ENCODE measurements at places on chromosomes 6 and 20.

GRCh38 chr6:39923394-39923793, 10.9 kb downstream of the MOCS1 start:
- no peak for DNase-seq

- DNase-seq: no peak
Measured at GRCh38 chr20:47544852-47545251, 43.2 kb downstream of the NCOA3 start.

DNA sequence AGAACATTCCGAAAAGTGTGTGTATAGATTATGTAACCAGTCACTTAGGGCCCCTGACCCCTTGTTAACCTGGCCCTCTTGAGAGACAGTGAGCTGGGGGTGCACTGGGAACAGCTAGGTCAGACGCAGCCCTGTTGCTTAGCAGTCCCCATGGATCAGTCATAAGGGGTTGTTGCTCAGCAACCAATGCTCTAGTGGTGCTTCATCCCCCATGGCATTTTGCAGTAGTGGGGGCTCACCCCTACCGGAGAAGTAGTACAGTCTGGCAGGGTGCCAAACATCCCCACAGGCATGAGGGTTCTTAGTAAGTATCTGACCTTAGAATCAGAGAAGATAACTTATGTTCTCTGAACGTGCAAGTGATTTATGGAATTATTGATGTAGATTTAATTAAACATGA, 12.3 kb downstream of the PKIB start:
- no peak for DNase-seq

DNA sequence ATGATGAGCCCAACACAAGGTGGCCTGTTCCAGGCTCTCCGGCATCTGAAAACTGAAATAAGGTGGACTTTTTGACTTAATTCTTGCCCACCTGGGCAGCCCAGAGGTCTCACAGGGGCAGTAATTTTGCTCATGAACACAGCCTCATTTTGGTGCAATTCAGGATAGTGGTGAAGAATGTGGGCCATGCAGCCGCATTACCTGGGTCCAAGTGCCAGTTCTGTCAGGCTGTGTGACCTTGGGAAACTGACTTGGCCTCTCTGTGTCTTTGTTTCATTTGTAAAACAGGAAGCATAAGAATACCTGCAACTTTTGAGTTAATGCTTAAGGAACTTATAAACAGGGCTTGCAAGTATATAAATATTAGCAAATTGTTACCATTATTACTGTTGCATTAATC, 5.6 kb downstream of the PREX1 start:
- no peak for DNase-seq

DNA sequence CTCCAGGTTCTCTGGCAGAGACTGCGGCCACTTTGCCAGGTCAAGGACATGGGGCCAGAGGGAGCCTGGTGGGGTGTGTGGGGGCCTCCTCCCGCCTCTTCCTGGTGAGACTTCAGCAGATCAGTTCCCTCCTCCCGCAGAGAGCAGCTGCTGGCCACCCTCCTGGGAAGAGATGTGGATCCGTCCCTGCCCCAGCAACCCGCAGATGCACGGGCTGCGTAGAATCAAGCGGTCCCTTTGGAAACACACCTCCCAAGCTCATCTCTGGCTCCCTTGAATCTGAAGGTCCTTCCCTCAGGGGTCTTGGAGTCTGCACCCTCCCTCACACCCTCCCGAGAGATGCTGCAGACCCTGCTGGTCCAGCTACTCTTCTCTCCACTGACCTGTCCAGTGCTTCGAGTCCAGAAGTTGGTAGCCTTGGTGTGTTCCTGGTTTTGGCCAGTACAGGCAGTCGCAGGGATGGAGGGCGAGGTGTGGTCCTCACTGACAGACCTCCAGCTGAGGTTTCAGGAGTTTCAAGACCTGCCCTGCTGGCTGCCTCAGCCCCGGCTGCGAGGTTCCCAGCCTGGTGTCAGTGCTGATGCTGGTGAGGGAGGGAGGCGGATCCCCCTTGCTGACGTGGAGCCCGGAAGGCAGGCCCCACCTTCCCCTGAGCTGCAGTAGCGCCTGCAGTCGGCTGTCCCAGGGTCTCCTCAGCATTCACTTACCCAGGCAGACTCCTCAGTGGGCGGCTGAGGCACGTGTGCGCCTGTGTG, at the start of gene NPBWR2:
TSS of gene NPBWR2 (minus strand) at position 585 of the 755 bp plus-strand sequence. CDS start 734 bp downstream, outside the sequence.
- no peak for DNase-seq

DNA sequence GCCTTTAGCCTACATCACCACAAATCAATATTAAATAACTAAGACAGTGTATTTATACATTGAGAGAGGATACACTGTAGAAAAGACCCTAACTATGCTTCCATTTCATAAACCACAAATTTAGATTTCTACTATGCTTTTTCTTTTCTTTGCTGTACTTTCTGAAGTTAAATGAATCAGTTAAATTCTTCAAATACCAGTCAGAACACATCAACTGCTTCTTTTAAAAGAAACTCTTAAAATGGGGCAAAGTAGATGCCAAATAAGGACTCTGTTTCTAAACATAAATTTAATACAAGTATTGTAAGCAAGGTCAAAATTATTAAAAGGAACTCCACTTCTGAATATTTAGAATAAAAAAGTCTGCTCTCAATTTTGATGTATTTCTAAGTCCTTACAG, 76.9 kb downstream of the GMDS start:
- peak; percentile 1 for DNase-seq

DNA sequence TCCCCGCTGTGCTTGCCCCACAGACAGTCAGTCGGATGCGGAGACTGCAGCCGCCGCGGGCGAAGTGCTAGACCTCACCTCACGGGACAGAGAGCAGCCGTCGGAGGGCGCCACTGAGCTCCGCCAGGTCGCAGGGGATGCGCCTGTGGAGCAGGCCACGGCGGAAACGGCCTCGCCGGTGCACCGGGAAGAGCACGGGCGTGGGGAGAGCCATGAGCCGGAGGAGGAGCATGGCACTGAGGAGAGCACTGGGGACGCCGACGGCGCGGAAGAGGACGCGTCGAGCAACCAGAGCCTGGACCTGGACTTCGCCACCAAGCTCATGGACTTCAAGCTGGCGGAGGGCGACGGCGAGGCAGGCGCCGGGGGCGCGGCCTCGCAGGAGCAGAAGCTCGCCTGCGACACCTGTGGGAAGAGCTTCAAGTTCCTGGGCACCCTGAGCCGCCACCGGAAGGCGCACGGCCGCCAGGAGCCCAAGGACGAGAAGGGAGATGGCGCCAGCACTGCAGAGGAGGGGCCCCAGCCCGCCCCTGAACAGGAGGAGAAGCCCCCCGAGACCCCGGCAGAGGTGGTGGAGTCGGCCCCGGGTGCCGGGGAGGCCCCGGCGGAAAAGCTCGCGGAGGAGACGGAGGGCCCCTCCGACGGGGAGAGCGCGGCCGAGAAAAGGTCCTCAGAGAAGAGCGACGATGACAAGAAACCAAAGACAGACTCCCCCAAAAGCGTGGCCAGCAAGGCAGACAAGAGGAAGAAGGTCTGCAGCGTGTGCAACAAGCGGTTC, 66.4 kb downstream of the SSR1 start:
- no peak for DNase-seq

DNA sequence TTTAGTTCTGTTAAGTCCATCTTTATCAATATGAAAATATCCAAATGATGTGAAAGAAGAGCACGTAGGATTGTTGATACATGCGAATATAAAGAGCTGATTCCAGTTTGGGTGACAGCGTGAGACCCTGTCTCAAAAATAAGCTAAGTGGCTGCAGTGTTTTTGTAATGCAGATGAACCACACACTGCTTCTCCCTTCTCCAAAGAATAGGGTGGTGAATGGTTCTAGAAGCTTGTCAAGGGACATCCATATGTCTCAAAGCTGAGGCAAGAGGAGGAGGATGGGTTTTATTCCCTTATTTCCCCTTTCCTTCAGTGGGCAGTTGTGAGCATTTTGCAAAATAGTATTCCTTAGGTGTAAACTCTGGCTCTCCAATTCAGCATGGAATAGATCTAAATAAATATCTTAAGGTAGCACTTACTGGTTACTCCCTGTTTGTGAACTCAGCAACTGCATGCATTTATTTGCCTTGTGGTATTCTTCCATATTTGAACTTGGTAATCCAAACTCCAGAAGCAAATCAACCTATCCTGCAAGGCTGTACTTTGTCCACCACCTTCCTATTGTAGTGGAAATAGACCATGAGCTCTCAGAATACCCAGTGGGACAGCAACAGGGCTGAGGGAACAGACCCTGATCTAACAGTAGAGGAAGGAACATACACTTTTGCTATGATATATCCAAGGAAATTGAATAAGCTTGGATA, 38.0 kb downstream of the XRN2 start:
- no peak for DNase-seq

- no peak for DNase-seq
Measured at GRCh38 chr20:52987295-52987694, 15.1 kb downstream of the TSHZ2 start.

GRCh38 chr6:54307439-54307910, 766 bp upstream of the TINAG start:
- DNase-seq: peak; percentile 75
